ENCODE measurements at places on chromosomes 6 and 20. TPM values are rescaled to one million over a fixed set of nuclear protein-coding genes. Genes with fewer than 3 reads are reported as not detected.
A peak's percentile ranks its signal among the peaks of the same experiment; 100 is the strongest.

Gene OR2H2
- polyA plus RNA-seq, result not detected

Gene RGS19
- 16.8 TPM for polyA plus RNA-seq

- H3K27me3 ChIP-seq, result peaks cover 22% of the 10 kb centered on the region
- peaks cover 6% of the 10 kb centered on the region for H3K36me3 ChIP-seq
- H3K27ac ChIP-seq, result no peak overlapping the region
- H3K4me3 ChIP-seq, result peak overlapping the region; percentile 51
- no peak for DNase-seq
These were observed 2.9 kb upstream of the TUBB2B start for GRCh38 chr6:3230256-3230882.

DNA sequence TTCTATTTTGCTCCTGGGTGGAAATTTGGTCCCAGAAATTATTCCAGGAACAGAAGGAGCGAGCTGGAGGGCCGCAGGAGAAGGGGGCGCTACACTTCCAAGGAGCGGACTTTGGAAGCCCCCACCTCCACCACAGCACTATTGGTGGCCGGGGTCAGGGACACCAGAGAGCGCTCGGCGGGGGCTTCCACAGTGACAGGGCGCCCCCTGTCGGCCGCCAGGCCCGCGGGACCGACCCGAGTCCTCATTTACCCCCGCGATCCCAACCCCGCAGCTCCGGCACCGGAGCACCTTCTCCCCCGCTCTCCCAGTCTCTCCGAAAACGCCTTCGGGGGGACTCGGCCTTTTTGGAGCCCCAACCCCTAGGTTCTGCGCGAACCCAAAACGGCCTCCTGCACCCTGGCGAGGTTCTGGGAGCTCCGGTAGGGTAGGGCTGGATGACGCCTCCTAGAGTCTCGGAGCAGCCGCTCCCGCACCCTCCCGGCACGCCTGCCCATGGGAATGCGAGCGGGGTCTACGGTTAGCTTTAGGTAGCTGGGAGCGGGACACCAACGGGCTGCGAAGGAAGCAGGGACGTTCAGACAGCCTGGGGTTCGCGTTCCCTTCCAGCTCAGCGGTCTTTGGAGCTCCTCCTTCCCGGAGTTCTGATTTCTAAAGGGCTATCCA lies 2.4 kb upstream of the FOXA2 start:
- no peak for DNase-seq
- H3K27me3 ChIP-seq, result peaks cover 83% of the 10 kb centered on the region
- peaks cover 15% of the 10 kb centered on the region for H3K4me1 ChIP-seq
- H3K4me3 ChIP-seq, result 0 out of 2 replicates have a peak overlapping the region, but pooled peaks have one; percentile 2
- no peaks in the 10 kb centered on the region for H3K36me3 ChIP-seq

- no peaks in the 10 kb centered on the region for H3K36me3 ChIP-seq
- no peaks in the 10 kb centered on the region for H3K27me3 ChIP-seq
- no peak overlapping the region for H3K27ac ChIP-seq
- no peak overlapping the region for H3K4me3 ChIP-seq
These were observed 112.2 kb downstream of the SYNDIG1 start for GRCh38 chr20:24581443-24582170.

- no peak for DNase-seq
- no peak overlapping the region for H3K4me3 ChIP-seq
- peaks cover 14% of the 10 kb centered on the region for H3K4me1 ChIP-seq
- no peaks in the 10 kb centered on the region for H3K27me3 ChIP-seq
These were observed 147.4 kb upstream of the BEND6 start for GRCh38 chr6:56807326-56807988.

DNA sequence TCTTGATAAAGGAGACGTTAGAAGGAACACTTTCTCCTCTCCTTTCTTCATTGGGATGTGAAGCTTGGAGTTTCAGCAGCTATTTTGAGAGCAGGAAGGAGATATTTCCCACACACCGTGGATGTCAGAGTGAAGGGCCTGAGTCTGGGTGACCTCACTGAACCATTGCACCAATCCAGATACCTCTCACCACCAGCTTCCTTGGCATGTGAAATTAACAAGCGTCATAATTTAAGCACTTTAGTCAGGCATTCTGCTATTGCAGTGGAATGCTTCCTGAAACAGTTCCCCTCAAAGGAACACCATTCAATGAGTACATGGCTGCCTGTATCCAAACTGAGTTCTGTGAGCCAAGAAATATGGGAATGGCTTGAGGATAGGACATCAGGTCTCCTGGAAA lies 83.7 kb downstream of the CHMP4B start:
- H3K36me3 ChIP-seq, result no peaks in the 10 kb centered on the region
- H3K4me1 ChIP-seq, result no peaks in the 10 kb centered on the region
- H3K27ac ChIP-seq, result no peak overlapping the region
- H3K4me3 ChIP-seq, result no peak overlapping the region
